ENCODE measurements at places on chromosomes 5 and 9.

DNA sequence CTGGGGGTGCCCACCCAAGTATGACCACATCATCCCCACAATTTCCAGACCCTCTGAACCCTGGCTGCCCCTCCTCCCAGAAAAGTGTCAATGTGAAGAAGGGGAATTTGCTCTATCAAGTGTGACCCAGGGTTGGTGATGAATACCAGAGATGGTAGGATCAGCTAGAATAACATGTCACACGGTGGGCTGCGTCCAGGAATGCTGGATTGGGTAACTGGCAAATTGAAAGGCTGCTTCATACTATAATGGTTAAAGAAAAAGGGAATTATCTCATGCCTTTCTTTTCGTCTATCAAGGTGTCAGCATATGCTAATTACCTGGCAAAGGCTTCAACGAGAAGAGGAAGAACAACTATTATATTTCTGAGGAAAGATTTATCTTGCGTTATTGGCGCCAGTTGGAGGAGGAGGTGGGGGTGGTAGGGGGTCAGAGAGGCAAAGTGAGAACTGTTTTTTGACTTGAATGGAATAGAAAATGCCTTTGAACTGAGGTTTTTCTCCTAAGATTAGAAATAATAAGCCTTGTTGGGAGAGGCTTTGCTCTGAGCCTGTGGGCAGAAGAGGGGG is 27.8 kb upstream of the ARAP3 start:
- DNase-seq: no peak

DNA sequence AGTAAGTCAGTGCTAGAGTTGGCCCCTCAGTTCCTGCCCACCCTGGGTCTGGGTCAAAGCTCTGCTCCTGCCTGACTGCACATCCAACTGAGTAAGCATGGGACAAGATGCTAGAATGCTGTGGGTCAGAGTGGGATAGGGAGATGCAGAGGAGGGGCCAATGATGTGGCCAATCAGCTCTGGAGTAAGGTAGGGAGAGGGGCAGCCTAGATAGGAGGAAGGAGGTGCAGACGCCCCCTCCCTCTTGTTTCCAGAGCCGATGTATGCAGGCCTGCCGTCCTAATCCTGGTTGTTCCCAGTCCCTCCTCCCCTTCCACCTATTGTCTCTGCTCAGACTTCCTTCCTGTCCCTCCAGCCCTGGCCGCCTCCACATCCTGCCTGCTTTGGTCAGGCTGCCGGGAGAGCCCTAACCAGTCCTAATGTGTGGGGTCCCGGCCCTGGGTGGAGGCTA is 1.3 kb downstream of the ARAP3 start:
- no peak for DNase-seq

DNA sequence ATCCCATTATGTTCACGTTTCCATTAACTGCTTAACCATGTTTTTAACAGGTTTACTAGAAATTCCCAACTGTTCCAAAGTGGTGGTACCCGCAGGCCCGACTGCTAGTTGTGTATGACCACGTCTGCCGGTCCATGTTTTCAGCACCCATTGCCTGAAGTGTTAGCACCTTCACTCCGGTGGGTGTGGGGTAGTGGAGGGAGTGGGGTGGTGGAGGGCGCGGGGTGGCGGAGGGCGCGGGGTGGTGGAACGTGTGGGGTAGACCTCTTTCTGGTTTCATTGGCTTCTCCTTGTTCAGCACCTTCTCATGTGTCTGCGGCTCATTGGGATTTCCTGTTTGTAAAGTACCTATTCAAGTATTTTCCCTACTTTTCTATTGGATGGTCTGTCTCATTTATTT is 37.7 kb downstream of the TPPP start:
- no peak for DNase-seq

DNA sequence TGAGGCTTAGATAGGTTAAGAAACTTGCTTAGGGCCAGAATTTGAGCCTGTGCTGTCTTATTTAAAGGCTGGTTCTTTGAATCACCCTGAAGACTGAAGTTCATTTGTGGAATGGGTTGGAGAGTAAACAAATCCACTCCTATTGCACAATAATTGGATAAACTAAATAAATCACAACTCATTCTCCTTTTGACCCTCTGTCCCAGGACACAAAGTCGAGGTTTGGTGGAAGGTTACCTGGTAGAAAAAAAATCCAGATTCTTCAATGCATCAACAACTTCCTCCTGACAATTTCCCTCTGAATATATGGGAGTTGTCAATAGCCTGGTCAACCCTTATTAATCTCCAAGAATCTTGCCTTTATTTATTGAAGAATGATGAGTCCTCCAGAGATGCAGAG is 28.9 kb downstream of the TBC1D2 start:
- DNase-seq: no peak

- no peak for DNase-seq
Measured at GRCh38 chr9:120941046-120941770, 14.6 kb upstream of the TRAF1 start.

- no peak for DNase-seq
Measured at GRCh38 chr9:134103391-134103998, 32.4 kb upstream of the WDR5 start.

- no peak for DNase-seq
Measured at GRCh38 chr5:115243412-115243811, 19.3 kb downstream of the PGGT1B start.

GRCh38 chr5:147310059-147310704 is 75.4 kb downstream of the STK32A start:
- no peak for DNase-seq

- DNase-seq: no peak
Measured at GRCh38 chr9:87076825-87077224, 129.5 kb upstream of the GAS1 start.

GRCh38 chr5:59061377-59061776 is 478.5 kb downstream of the RAB3C start:
- no peak for DNase-seq

GRCh38 chr9:106298997-106299396 is 564.0 kb upstream of the ZNF462 start:
- DNase-seq: no peak
